Kidney glomerular epithelial cell (primary cell): ENCODE measurements at places on chromosomes 12 and 14.

DNA sequence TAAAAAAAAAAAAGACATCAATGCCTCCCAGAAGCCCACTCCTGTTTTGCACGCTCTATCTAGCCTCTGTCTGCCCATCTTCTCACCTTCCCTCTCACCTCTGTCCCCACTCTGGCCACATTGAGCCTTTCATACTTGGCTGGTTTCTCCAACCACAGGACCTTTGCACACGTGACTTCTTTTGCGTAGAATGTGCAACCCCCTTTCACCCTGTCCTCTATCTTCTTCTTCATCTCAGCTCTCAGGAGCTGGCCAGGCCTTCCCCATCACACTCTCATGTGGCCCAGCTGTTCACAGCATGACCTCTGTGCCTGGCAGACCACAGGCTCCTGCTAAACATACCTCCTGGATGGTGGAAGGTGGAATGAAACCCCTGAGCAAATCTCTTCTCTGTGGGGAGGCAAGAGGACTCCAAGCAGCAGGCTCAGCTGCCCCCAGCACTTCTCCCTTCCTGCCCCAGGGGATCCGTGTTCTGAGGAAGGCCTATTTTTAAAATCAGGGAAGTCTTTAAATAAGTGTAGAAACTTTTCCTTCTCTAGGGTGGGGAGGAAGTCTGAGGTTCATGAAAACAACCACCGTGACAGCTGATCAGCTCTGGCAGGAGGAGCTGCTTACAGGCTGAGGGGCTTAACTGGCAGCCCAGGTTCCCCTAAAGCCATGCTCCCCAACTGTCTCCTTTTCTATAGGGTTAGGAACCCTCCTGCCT, 11.6 kb downstream of the HVCN1 start:
- DNase-seq: no peak

- DNase-seq: no peak
These were observed 10.4 kb downstream of the NGB start for GRCh38 chr14:77260631-77261030.

- DNase-seq: no peak
These were observed 4.0 kb downstream of the NUDT14 start for GRCh38 chr14:105177082-105177481.

DNA sequence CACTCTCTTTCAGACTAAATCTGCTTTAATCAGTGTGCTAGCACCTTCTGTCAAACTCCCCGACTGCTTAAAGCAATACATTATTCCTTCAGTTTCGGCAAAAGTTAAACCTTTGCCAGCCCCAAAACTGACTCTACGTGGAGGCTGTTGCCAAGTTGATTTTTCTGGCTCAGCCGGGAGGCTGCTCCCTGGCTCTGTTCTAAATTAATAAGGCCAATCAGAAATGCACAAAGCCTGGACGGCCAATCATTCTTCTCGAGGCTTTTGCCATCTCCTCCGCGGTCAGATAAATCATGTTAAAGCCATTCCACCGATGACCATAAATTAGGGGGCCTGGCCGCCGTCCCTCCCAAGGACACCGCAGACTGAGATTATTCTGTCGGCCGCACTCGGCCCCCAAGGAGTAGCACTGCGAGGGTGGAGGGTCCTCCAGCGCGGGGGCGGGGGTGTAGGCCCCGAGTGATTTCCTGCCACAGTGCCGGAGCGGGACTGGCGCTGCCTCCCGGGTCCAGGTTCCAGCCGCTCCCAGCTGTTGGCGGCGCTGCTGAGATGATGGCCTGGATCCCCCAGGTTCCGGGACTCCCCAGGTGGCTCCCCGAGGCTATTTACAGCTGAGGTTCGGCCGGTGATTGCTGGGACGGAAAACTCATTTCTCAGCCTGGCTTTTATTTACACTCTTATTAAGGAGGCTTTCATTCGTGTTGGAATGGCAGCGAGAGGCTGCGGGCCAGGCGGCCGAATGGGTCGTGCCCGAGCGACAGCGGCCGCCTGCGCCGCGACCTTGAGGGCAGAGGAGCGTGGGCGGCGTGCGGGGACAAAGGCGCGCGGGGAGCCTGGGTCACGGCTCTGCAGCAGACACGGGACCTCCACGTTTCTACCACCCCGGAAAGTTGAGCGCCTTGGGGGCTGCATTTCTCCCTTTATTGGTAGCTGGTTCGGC, 165.1 kb downstream of the MON2 start:
- DNase-seq: peak; percentile 50

DNA sequence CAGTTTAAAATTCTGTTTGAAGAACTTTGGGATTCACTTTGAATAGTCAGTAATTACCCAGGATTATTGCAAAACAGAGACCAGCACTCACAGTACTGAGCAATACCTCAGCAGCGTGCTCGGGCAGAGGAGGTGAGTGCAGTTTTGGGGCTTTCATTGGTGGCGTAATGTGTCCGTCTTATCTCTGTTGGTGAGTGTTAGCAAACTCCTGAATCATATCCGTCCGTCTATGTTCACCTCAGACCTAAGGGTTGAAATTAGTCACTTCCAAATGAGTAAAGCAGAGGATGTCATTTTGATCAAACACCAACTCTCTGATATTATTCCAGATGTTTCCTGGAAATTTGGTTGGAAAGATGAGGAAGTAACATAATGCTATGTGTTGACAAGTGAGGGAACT, 82.8 kb downstream of the BORCS5 start:
- DNase-seq: no peak

- no peak for DNase-seq
These were observed 277.8 kb downstream of the APAF1 start for GRCh38 chr12:98922871-98923270.

GRCh38 chr14:89746654-89747053, 207.9 kb downstream of the EFCAB11 start:
- DNase-seq: no peak

DNA sequence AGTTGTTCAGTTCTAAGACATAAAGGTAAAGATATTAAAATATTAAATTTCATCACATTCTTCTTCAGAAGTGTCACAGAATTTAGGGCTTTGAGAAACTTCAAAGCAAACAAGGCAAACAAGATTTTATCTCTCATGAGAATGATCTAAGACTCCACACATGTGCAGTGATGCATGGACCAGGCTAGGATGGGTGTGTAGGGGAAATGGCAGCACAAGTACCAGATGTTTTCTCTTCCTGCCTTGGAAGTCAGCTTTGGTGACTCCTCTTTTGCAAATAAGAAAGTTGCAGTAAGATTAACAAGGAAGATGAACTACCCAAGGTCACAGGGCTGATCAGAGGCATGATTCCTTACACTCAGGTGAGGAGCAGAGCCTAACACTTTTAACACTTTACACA, 163.8 kb upstream of the LMNTD1 start:
- peak; percentile 5 for DNase-seq

GRCh38 chr12:66268562-66268961, 33.7 kb upstream of the HELB start:
- DNase-seq: no peak

GRCh38 chr12:56150563-56150962, 1.8 kb upstream of the MYL6B start:
- peak; percentile 43 for DNase-seq

GRCh38 chr12:55694188-55694515, 13.6 kb downstream of the ITGA7 start:
- no peak for DNase-seq

GRCh38 chr14:39469094-39469710, 37.0 kb upstream of the FBXO33 start:
- DNase-seq: no peak

GRCh38 chr12:114726092-114726710, 42.2 kb upstream of the TBX3 start:
- DNase-seq: no peak

GRCh38 chr12:80745851-80746505, 29.3 kb downstream of the MYF5 start:
- no peak for DNase-seq

- peak; percentile 30 for DNase-seq
These were observed 358.6 kb downstream of the EGLN3 start for GRCh38 chr14:33592297-33592696.

DNA sequence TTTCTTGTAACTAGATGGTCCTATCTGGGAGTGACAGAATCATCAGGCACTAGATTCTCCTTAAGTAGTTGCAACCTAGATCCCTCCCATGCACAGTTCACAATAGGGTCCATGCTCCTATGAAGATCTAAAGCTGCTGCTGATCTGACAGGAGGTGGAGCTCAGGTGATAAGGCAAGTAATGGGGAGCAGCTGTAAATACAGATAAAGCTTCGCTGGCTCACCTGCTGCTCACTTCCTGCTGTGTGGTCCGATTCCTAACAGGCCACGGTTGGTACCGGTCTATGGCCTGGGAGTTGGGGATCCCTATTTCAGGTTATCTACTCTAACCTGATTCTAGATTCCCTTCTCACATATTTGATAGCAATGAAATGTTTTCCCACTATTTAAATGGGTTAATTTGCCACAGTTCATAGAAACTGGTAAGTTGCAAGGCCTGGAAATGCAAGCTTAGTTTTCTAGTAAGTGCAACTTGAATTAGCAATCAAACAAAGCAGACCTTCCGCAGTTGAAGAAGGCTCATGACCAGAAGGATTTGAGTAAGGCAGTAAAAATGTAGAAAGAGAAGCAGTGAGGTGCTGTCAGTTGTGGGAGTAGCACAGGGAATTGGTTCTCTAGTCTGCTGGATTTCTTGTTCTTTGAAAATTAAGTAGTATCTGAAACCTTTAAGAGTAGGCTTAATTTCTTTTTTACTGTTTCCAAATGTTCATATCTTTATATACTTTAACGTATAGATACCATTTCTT, 332.3 kb downstream of the EGLN3 start:
- DNase-seq: no peak

DNA sequence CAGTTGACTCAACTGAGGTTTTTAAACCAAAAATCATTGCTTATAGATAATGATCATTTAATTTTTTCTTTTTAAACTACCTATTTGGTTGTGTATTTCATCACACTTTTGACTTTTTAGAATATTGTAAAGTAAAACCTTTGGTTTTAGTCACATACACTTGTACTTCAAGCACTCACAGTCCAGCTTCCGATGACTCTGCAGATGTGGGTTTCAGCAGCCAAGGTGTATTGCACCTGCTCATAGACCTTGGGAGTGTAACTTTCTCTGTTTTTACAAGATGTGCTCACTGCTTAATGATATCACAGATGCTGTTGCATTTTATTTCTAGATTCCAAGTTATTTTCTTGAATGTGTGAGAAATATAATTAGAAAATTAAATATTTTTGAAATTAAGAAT, 188.3 kb upstream of the SLC38A2 start:
- DNase-seq: no peak

GRCh38 chr12:21434699-21435098, 2.8 kb upstream of the PYROXD1 start:
- DNase-seq: peak; percentile 11

GRCh38 chr14:105315211-105315721, 718 bp downstream of the PACS2 start:
- DNase-seq: peak; percentile 22

DNA sequence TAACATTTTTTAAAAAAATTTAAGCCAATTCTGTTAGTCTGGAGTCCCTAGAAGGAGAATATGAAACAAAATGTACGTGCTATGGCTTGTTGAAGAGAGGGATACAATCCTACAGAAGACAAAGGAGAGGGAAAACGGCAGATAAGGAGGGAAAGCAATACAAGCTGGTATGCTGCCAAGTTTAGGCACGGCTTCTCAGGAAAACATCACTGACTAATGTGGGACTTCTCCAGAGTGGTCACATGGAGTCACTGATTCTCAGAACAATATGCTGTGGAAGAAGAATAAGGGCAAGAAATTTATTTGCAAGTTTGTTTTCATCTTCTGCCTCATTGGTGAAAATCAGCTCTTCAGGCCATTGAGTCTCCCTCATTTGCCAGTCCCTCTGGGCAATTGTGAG, 22.9 kb upstream of the NR1H4 start:
- peak; percentile 13 for DNase-seq

- no peak for DNase-seq
These were observed 4.4 kb upstream of the DCP1B start for GRCh38 chr12:2008677-2009076.

DNA sequence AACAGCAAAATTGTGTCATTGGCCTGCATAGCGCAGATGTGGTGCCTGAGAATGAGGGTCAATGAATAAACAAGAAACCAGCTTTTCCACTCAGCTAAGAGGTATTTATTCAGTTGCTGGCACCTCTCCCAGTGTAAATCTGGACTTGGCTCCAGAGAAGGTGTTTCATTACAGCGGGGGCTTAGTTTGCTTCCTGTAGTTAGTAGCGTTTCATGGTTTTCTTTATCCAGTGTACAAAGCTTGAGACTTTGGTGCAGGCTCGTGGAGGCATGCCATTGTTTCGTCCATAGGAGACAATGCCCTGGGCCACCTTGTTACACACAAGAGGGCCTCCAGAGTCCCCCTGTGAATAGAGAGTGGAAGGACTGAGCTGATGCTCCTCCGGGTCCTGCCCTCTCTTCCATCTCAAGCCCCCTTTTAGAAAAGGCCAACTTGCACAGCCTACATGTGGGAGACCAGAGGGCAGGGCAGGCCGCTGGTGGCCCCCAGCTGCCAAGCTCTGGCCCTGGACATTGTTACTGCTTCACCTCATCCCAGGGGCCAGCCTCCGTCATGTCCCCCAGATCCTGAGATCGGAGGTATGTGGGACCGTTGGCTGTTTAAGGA, 3.0 kb downstream of the GZMB start:
- no peak for DNase-seq
